ENCODE measurements at places on chromosomes 1 and 21.

DNA sequence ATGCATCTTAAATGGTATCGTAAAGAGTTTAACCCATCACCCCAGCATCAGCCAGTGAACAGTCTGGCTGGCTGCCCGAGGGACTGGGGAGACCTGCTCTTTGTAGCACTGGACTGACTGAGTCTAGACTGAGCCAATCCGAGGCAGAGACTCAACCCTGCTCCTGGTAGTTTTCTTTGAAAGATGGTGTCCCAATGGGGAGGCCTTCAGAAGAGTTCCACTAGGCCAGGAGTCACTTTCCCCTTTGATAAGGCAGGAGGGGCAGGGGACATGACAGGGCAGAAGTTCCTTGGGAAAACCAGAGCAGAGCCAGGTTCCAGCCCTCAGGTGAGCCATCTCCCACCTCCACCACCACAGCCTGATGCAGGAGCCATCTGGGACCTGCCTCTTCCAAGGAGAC is 203.5 kb downstream of the CAMTA1 start:
- no peak for DNase-seq

DNA sequence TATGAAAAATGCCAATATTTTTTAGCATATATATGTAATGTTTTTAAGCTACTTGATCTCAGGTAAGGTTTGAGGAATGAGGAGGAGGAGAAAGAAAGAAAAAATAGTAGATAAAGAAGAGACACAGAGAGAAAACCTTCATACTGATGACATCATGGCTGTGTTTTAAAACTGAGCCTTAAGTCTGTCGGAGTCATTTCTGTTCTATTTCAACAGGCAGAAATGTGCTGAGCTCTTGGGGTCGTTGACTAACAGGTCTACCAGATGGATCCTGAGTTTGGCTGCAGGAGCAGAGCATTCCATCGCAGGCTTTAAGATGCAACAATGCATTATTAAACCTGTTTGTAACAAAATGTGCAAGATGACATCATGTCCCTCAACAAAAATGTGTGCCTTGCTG is 356.0 kb downstream of the TGFB2 start:
- no peak for DNase-seq

DNA sequence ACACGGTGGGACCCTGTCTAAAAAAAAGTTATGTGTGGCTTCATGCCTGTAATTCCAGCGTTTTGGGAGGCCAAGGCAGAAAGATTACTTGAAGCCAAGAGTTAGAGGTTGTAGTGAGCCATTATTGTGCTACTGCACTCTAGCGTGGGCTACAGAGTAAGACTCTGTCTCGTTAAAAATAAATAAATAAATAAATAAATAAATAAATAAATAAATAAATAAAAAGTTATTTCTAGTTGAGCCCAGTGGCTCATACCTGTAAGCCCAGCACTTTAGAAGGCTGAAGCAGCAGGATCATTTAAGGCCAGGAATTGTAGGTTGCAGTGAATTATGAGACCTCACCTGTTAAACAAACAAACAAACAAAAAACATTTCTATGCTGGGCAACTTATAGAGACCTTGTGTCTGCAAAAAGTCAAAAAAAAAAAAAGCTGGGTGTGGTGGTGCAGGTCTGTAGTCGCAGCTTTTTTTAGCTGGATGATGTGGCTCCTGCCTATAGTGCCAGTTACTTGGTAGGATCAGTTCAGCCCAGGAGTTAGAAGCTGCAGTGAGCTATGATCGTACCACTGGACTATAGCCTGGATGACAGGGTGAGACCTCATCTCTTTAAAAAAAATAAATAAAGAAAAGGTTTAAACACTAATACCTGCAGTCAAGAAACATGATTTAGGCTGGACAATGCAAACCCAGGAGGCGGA is 25.6 kb downstream of the GON4L start:
- no peak for DNase-seq

GRCh38 chr21:25191141-25191540 is 416.1 kb downstream of the MRPL39 start:
- peak; percentile 27 for DNase-seq

GRCh38 chr1:39992234-39992633 is 37.3 kb downstream of the MFSD2A start:
- DNase-seq, result no peak

DNA sequence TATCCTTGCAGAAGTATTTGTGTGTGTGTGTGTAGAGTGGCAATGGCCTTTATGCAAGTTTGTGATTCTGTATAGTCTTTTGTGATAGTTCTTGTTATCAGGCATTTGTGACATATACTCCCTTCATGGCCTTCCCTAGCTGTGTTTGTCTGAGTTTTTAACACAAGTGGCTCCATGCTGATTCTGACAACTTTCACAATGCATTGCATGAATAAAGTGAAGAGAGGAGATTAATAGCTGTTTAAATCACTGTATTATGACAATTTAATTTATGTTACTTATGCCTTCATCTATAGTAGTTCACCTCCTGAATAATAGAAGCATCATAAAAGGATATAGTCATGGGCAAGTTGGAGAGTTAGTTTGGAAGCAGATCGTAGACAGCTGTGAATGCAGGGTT is 17.2 kb upstream of the MCOLN3 start:
- DNase-seq, result no peak

- peak; percentile 50 for DNase-seq
Observed at GRCh38 chr21:38958940-38959691, 153.4 kb downstream of the ETS2 start.

GRCh38 chr1:24266998-24267397 is 52.2 kb upstream of the GRHL3 start:
- no peak for DNase-seq

GRCh38 chr1:162218975-162219374 is 149.5 kb downstream of the NOS1AP start:
- no peak for DNase-seq

GRCh38 chr21:39915881-39916280 is 48.6 kb downstream of the PCP4 start:
- DNase-seq, result peak; percentile 42

- no peak for DNase-seq
Observed at GRCh38 chr1:171954361-171954760, 113.1 kb downstream of the DNM3 start.

- DNase-seq, result no peak
Observed at GRCh38 chr1:149845416-149845815, 54.0 kb upstream of the BOLA1 start.

GRCh38 chr1:53521924-53522552 is 62.8 kb downstream of the DMRTB1 start:
- DNase-seq, result no peak

- DNase-seq, result peak; percentile 55
Observed at GRCh38 chr1:201229771-201230635, 39.4 kb downstream of the IGFN1 start.

GRCh38 chr1:104406728-104407127 is 657.0 kb downstream of the AMY1C start:
- DNase-seq, result no peak

DNA sequence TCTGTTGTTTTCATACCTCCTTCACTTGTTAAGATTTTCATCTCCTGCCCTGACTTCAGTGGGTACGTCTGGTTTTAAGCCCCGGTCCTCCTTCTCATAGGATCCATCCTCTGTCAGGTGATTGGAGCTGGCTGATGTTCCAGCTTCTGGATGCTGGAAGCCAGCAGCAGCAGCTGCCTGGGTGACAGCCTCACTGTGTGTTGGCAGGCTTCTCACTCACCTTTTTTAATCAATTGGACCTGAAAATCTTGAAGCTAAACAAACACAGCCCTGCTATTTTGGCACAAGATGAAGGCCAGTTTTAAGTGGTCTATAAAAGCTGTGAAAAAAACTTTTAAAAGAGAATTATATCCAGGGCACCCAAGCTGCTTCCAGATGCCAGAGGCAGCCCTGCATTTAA is 181.0 kb downstream of the DISC1 start:
- DNase-seq, result peak; percentile 23

- DNase-seq, result no peak
Observed at GRCh38 chr1:204478921-204479320, 15.7 kb downstream of the PIK3C2B start.

DNA sequence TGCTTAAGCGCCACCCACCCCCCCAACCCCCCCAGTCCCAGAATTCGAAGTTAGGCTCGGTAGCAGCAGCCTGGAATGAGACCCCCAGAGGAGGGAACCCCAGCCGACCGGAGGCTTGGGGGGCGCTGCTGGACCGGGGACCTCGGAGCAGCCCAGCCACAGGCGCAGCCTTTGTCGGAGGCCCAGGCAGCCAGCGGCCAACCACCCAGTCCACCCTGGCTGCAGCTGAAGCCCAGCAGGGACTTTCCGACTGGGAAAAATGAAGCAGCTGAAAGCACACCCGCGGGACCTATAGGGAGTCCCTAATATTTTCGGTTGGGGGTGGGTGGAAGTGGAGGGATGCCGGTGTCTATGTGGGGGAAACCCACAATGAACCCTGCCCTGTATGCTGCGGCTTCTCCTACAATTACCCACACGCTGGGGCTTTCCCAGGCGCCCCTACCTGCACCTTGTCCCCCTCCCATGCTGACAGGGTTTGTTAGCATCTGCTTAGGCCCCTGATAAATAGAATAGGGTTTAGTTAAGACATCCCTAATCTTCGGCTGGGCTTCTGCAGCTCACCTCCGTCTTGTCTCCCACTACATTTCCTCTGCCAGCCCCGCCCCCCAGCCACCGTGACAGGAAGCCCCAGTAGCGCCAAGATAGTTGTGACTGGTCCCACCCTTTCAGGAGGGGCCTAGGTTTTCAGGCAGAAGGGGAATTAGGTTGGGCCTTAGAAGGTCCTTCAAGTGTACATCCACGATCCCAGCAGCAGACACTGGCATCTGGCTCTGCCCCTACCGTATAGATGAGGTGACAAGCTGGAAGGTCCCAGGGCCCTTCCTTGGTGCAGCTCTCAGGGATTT is 838 bp downstream of the CCDC28B start:
- no peak for DNase-seq

DNA sequence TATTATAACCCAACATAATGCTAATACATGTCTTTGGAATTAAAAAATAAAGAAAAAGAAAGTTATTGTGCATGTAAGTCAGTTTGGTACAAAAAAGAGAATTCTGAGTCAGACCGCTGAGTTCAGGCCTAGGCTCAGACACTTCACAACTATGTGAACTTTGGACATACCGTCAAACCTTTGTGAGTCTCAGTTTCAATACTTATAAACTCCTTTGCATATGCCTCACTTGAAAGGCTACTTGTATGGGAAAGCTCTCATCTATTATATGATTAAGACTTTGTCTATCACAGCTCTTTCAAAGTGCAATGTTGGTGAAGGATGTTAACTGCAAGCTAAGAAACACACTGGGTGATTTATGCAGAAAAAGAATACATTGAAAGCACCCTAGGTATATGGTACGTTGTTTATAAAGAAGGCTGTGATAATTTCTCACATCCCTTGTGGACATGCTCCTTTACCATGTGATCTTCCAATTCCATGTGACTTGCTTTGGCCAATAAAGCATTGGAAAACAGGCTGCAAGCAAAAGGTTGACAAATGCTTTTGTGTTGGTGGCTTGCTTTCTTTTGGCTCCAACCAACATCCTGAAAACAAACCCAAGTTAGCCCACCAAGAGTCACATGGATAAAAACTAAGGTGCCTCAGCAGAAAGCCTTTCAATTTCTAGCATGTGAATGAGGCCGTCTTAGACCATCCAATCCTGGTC is 49.6 kb downstream of the INTS7 start:
- no peak for DNase-seq

DNA sequence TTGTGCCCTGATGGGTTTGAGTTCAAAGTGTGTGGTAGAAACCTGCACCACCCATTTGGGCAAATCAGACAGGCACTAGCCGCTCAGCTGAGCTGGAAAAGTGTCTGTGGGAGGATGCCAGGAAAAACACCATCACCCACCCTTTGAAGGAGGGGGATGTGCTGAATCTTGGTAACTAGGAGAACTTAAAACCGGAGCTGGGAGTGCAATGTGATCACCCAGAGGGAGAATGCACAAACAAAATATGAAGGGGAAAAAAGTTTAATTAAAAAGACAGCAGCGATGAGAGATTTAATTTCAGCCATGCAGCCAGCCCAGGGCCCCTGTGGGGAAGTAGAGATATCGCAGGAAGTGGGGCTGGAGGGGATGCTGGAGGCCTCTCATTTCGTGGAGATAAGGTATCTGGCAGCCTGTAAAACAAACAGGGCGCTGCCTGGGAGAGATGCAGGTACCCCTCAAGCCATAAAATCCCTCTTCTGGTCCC is 86.8 kb upstream of the BCAR3 start:
- no peak for DNase-seq

- peak; percentile 40 for DNase-seq
Observed at GRCh38 chr1:240965581-240966091, 353.7 kb upstream of the GREM2 start.

DNA sequence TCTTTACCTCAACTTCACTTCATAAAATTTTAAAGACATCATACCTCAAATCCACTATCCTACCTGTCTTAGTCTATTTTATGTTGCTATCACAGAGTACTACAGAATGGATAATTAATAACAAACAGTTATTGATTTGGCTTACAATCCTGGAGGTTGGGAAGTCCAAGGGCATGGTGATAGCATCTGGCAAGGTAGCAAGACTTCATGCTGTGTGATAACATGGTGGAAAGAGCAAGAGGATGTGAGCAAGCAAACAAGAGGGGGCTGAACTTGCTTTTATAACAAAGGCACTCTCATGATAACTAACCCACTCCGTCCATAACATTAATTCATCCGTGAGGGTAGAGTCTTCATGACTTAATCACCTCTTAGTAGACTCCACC is 33.8 kb downstream of the C21orf91 start:
- DNase-seq, result no peak

DNA sequence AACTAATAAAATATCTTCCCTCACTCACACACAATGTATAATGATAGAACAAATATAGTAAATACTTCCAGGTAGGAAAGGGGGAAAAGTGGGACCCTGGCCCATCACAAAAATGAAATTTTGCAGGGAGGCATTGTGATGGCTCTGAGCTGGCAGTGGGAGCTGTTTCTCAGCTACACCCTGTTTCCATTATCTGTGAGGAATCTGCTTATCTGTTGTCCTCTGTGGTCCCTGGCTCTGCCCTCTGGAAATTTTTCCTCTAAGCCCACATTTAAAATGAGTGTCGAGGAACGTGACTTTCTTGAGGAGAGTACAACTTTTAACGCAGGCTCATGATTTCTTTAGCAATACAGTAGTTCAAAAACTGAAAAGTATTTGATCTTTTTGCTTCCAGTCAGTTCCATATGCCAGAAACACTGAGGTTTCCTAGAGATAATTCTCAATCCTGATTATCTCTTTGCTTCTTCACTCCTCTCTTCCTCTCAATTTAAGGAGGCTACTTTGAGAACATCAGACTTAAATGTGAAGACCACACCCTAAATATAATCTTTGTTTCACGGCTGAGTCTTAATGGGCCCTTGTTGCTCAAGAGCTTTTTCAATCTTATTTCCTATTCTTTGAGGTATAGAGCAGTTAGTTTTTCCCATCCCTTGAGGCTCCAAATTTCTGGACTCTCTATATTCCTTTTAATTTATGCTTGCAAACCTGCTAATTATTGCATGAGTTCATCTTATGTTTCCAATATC is 5.0 kb upstream of the EEIG2 start:
- no peak for DNase-seq

DNA sequence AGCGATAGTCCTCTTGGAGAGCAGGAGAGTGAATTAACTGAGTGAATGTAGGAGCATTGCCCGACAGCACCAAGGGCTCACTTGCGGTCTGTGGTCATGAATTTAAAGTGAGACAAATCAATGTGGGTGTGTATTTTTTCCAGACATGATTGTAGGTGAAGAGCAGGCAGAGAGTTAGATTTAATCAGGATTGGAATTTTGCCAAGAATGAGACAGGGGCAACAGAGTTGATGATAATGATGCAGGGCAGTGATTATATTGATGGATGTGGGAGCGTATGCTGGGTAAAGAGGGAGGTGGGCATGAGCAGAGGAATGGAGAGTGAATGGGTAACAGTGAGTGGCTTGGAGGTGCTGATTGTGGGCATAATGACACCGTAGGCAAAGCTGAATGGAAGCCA is 20.0 kb upstream of the SYT6 start:
- no peak for DNase-seq
